ENCODE measurements at places on chromosomes 12 and 14. TPM values are rescaled to one million over a fixed set of nuclear protein-coding genes. Genes with fewer than 3 reads are reported as not detected.

DNA sequence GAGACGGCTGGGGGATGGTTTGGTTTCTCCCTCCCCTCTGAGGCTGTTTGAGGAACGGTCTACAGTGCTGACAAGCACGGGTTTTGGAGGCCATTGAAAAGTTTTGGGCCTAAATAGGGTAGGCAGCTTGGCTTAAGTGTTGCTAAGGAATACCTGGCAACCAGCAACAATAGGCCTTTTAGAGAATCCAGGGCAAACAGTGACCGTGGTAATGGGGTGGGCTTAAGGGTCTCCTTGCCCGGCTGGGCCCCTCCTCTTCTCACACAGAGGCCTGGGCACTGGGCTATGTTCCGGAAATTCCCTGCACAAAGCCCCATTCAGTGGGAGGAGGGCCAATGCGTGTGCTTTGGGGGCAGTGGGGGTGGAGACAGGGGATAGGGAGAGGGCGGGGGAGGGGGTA lies 55.4 kb downstream of the ASCL1 start:
- DNase-seq, result no peak

DNA sequence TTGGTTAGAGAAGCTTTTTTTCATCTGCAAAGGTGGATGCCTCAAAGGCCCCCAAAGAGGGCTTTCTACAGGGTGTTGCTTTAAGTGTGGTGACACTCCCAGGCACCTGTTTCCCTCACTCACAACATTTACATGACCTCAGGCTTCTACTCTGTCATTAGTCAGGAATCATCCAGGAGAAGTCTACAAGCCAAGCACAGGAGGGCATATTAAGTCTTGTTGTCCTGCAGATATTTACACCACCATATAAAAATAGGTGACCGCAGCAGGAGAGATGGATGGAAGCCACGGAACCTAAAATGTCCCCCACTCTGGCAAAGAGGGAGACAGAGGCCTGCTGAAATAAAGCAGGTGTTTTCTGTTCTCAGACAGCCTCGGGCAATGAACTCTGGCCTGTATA lies 7.5 kb upstream of the DPF3 start:
- DNase-seq, result no peak

- peak; percentile 87 for DNase-seq
These were observed 143.6 kb downstream of the PAWR start for GRCh38 chr12:79547044-79547734.

- no peak for DNase-seq
These were observed 40.6 kb downstream of the CHGA start for GRCh38 chr14:92963301-92964123.

GRCh38 chr12:12506496-12506890 lies 56.2 kb downstream of the DUSP16 start:
- no peak for DNase-seq

The SLC6A12 gene
- not detected for total RNA-seq

The CCDC197 gene
- not detected for total RNA-seq

GRCh38 chr12:23891115-23891514 lies 58.4 kb downstream of the SOX5 start:
- no peak for DNase-seq

- no peak for DNase-seq
These were observed 103.1 kb downstream of the PRICKLE1 start for GRCh38 chr12:42486407-42486806.

The TAS2R7 gene
- not detected for total RNA-seq

The SPTSSA gene
- 9.8 TPM for total RNA-seq

- peak; percentile 73 for DNase-seq
These were observed 251.4 kb upstream of the ATP2B1 start for GRCh38 chr12:89960011-89960507.

The RD3L gene
- not detected for total RNA-seq

GRCh38 chr12:87756721-87757120 lies 272.5 kb downstream of the C12orf50 start:
- peak; percentile 80 for DNase-seq

The CFL2 gene
- 54.7 TPM for total RNA-seq

The MEG3 gene
- 7.2 TPM for total RNA-seq

GRCh38 chr14:73526036-73526984 lies 10.6 kb upstream of the ACOT1 start:
- DNase-seq, result no peak

The BCL11B gene
- 0.23 TPM for total RNA-seq

DNA sequence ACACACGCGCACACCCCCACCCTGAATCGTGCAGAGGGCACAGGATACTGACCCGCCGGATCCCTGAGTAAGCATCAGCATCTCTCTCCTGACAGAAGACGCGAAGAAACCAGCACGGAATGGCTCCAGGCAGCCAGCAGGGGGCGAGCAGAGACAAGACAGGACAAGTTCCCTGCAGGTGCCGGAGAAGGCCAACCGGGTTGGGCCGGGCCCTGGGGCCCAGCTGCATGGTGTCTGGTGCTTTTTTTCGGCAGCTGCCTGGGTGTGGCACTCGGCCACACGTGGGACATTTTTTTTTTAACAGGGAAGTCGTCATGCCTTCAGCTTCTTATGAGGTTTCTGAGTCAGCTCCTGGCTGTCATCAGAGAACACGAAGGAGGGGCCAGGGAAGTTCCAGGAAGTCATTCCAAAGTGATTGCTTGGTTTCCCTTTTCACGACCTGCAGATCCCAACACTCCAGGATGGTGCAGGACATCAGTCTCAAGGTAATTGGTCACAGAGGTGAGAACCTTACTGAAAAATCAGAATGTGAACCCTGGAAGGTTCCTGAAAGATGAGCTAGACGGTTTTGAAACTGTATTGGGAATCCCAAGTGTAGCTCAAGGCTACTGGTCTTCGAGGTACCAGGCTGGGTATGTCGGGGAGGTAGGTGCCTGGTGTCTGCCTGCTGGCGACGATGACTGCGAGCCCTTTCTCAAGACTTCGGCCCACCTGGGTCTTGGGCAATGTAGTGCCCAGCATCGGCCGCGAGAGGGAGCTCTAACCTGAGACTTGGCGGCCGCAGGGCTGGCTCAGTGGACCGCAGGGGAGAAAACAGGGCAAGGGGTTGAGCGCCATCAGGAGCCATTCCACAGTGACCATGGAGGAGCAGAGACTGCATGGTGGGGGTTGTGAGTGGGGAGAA lies 190.8 kb upstream of the PRMT8 start:
- peak; percentile 80 for DNase-seq

DNA sequence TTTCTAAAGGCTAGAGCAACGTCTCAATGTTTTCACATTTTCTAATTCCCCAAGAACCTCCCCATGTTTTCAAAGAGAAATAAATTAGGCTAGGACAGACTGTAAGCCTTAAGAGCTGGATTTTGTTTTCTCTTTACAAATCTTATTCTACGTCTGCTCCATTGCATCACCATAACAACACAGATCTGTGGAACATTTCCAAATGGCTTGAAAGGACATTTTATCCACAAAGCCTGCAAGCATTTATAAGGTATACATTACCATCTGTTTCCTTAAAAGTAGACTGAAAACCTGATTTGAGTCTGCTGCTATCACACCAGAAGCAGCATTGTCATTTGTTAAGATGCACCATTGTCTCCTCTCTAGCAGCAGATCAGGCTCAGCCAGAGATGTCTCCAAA lies 115.3 kb upstream of the PLEKHA5 start:
- no peak for DNase-seq

The PELI2 gene
- 4.2 TPM for total RNA-seq

DNA sequence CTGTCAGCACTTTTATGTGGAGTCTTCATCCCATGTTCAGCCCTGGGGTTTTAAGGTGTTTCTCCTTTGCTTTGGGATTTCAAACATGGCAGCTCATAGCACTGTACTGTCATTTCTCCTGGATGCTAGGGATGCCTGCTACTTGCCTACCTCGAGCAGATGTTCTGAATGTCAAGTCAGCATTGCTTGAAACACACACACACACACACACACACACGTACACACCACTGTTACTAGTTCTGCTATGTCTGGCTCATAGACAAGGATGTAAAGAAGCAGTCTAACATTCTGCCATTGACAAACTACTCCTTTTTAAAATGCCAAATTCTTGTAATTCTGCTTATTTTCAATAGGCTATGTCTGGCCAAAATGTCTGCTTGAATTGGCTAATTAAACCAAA lies 72.7 kb downstream of the SAMD4A start:
- DNase-seq, result no peak

The DAAM1 gene
- 13.2 TPM for total RNA-seq

The CCDC77 gene
- total RNA-seq, result 9.5 TPM

DNA sequence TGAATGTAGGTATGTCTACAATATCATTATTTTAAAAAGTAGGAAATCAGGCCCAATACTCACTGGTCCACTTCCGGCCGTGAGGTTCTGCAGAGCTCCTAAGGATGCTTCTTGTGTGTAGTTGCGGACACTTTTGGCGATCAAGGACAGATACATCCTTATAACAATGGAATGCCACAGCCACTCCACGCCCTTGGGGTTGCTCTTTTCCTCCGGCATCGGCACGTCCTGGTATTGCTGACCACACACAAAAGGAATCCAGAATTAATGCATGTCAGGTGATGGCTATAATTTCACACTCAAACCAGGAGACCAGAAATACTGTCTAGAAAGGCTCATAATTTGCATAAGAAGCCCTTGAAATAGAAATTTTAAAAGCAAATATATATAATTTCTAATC lies 65.6 kb upstream of the YARS2 start:
- no peak for DNase-seq

The NOVA1 gene
- total RNA-seq, result 3.5 TPM

The SMIM41 gene
- not detected for total RNA-seq

GRCh38 chr14:104913435-104913834 lies 11.2 kb upstream of the PLD4 start:
- DNase-seq, result no peak

Measured in epithelial cell of proximal tubule (primary cell).